ENCODE measurements at places on chromosomes 11 and 22.

DNA sequence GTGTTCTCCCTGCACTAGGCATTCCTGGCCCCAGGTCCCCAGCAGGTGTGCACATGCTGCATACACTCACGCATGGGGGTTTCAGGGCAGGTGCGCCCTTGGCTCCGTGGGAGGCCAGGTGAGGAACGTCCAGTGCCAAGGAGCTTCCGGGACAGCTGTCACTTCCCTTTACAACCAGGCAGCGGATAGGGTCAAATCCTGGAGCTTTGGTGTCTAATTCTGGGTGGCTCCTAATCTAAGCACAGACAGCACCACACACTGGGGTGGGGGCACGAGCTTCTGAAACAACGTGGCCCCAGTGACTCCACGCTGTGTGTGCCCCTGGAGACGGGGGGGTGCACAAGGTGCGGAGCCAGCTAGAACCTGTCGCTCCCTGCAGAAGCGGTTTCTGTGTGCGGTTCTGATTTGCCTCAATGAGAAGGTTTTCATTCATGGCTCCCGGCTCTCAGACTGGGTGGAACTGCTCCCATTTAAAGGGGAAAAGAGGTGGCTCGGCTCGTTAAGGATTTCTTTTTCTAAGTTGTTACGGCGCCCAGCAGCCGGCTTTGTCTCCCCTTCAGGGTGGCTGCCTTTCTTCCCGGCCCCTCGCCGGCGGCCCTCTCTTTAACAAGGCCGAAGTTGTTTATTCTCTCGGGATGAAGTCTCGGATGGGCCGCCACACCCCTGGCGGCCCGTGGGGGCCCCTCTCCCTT, 5.0 kb downstream of the CCND1 start:
- DNase-seq: peak; percentile 46

GRCh38 chr11:129237456-129237855, 45.3 kb upstream of the ARHGAP32 start:
- DNase-seq: no peak

DNA sequence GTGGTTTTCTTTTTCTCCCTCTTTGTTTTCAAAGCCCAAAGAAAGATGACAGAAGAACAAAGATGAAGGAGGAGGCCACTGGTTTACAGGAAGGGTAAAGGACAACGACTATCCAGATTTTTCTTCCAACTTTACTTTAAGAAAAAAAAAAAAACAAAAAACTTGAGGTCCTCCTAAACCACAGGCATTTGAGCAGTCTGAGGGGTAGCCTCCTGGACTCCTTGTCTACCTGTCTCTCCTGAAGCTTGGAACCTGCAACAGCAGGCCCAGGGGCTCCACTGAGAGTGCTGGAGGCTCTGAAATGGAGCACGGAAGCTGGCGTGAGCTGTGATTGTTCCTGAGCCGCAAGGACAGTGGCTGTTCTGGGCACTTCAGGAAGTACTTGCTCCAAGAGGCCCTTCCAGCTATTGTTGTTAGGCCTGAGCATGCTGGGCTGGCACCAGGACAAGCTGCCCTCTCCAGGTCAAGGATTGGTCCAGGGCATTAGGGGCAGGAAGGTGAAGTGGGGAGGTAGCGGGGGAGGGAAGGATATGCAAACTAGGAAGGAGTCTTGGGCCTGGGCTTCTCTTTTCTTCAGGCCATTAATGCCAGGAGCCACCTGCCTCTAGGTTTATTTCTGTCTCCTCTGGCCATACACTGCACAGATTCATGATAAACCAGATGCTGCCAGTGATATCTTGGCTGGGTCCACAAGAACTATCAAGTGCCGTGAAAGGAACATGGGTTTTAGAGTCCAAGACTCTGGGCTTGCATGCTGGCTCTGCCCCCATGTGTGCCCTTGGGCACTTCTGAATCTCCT, 147.3 kb downstream of the CCDC34 start:
- peak; percentile 41 for DNase-seq

- no peak for DNase-seq
These were observed 7.2 kb downstream of the ADAMTS8 start for GRCh38 chr11:130421199-130421585.

DNA sequence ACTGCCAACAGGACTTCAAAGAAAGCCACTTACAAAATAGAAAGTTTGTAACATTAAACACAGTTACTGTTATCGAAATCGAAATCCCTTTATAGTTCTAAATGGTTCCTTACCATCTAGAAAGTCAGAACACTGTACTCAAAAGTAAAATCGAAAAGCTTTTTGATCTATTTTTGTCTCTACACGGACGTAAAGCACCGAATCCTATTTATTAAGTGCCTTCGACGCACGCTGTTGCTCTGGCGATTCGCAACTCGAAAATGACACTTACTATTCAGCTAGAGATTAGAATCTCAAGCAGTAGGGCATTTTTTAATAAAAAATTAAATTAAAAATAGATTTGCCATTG, 78.3 kb downstream of the LARGE1 start:
- DNase-seq: no peak

DNA sequence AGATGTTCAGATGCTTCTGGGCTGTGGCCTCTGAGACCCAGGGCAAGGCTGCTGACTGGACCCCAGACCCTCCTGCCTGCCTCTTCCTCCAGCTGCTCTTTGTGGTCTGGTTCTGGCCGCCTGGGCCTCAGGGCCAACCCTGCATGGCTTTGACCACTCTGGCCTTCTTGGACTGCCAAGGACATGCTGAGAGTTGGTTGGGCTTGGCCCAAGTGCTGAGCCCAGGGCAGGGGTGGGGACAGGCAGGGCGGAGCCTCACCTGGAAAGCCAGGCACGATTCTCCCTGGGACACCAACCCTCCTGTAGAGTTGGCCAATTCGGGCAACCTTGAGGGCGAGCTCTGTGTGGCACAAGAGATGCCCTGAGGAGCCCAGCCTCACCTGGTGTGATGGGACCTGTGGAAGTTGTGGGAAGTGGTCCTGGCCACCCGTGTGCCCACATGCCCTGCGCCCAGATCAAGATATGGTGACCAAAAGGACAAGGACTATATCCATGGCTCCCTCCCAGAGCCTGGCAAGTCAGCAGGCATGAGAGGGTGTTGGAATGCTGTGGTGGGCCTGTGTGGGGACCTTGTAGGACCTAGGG, 11.6 kb downstream of the TANGO2 start:
- DNase-seq: no peak

DNA sequence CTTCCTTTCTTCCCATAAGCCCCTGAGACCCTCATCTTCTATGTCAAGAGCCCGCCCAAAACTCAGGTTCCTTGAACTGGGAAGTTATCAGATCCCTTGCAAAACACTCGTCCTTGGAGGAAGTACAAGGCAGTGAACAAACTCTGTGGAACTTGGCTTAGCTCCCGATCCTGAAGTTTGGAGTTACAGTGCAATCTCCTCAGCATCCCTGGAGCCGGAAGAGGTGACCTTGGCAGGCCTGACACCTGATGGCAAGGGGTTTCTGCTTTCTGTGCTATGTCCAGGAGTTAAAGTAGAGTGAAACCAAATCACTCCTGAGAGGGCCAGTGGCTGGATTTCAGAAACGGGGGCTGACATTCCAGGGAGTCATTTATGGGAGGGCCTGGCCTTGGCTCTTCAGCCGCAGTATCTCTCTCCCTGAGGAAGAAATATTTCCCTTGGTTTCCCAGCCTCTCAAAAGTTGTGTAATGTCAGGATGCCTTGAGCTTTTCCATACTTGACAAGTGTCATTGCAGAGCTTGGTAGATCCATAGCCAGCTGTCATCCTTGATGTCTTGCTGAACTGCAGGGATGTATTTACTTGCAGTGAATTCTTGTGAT, 1.9 kb upstream of the GRAMD1B start:
- no peak for DNase-seq

DNA sequence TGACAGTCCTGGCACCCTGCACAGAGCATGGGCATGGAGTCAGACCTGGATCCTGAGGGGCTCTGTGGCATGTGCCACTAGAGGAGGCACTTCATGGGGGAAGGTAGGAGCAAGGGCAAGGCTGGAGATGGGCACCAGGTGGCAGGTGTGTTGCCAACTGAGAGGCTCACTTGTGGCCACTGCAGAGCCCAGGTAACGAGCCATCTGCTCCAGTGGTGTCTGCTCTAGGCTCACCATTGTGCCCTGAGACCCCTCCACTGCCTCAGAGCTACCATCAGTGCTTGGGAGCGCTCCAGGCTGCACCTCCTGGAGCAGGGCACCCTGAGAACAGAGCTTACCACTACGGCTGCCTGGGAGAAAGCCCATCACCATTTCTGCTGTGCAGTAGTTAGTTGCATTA, 1.3 kb upstream of the ZDHHC8 start:
- no peak for DNase-seq

DNA sequence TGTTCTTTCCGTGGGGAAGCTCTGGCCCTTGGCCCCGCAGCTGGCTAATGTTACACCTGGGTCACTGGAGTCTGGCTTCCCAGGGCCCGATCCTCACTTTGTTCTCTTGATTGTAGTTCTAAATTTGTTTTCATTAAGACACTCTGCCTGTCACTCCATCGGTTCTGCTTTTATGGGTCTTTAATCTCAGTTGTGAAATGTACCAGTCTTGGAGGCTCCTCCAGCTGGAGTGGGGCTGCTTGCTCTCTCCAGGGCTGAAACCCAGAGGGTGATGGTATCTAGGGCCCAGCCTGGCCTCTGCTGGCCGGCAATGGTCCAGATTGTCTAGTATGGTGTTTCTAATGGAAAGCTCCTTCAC, 352.9 kb downstream of the TENM4 start:
- DNase-seq: no peak

- DNase-seq: peak; percentile 47
These were observed 81.5 kb upstream of the TP53AIP1 start for GRCh38 chr11:129023968-129024676.

GRCh38 chr22:43262990-43263644, 76.2 kb upstream of the TTLL12 start:
- DNase-seq: no peak

DNA sequence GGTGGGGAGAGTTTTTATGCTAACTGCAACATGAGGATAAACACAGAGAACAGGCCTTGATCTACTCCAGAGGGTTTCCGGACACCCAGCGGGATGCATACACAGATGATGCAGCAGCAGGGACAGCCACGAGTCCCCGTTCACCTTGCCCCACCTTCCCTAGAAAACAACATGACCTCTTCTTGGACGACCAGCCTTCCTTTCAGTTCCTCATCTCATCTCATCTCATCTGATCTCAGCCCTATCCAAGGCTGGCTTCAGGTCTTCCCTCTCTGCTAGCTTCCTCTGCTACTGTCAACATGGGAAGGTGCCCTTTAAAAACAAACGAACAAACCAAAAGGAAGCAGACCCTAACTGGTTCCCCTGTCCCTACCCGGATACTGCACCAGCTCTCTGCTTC, 1356.2 kb downstream of the TBC1D22A start:
- DNase-seq: no peak

DNA sequence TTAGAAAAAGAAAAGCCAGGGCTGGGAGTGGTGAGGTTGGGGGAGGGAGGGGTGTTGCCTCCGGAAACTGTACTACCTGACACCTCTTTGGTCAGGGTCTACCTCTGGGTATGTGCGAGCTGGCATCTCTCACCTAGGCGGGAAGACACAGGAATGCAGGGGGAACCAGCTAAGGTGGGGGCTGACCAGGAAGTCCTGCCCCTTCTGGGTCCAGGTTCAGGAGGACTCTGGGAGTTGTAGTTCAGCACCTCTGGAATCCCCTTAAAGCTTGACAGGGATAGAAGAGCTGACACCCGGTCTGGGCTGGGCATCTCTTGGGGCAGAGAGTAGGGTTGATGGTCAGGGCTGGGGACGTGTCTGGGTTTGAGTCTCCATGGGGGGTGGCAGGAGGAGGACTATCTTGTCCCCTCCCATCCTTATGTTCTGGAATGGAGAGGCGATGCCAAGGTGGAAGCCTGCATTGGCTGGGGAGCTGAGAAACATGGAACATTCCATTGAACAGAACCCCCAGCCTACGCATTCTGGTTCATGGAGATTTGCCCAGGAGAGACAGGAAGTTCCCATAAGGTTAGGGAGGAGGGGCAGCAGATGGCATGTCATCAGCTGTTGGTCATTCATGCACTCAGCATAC, 2.1 kb upstream of the KIAA1671 start:
- DNase-seq: no peak

- DNase-seq: peak; percentile 44
These were observed 82.6 kb upstream of the SHISAL1 start for GRCh38 chr22:44395118-44396005.

- no peak for DNase-seq
These were observed 181.9 kb upstream of the BDNF start for GRCh38 chr11:27882066-27882697.

DNA sequence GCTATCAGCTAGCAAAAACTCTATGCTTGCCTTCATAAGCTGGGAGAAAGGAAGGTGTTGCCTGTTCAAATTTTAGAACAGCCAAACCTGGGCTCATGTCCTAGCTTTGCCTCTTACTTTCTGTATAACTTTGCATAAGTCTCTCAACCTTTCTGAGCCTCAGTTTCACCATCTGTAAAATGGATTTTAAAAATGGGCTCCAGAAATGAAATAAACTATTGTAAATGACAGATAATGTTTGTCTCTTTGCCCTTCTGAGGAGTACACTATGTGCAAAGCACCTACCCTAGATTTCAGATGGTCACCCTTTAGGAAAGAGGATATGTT, 68.7 kb downstream of the FAM168A start:
- DNase-seq: no peak

- DNase-seq: no peak
These were observed 53.6 kb upstream of the VSTM5 start for GRCh38 chr11:93903989-93904388.

- DNase-seq: no peak
These were observed 39.3 kb downstream of the KCNJ4 start for GRCh38 chr22:38415561-38416321.

DNA sequence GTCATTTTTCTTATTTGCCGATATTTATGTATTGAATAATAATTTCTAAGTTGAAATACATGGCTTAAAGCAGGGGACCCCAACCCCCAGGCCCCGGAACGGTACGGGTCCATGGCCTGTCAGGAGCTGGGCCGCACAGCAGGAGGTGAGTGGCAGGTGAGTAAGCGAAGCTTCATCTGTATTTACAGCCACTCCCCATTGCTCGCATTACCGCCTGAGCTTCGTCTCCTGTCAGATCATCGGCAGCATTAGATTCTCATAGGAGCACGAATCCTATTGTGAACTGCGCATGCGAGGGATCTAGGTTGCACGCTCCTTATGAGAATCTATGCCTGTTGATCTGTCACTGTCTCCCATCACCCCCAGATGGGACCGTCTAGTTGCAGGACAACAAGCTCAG, 4.5 kb downstream of the ZMAT5 start:
- DNase-seq: no peak

All from pancreas (tissue), 10 donors.